Mammary microvascular endothelial cell (primary cell): ENCODE measurements at places on chromosomes 7 and 10. TPM values are rescaled to one million over a fixed set of nuclear protein-coding genes. Genes with fewer than 3 reads are reported as not detected.

The DRGX gene
- not detected in 2 replicates for total RNA-seq

The OPN4 gene
- not detected in 2 replicates for total RNA-seq

The NPSR1 gene
- not detected in 2 replicates for total RNA-seq

The AKR1C4 gene
- total RNA-seq = not detected in 2 replicates

The PTPRZ1 gene
- total RNA-seq = not detected in 2 replicates

The NOM1 gene
- total RNA-seq = 14.0 and 14.5 TPM in 2 replicates

The KNDC1 gene
- total RNA-seq = 0.13 TPM in 1 of 2 replicates, not detected in the other

The SPDYE6 gene
- total RNA-seq = 0.07 TPM in 1 of 2 replicates, not detected in the other

The RELN gene
- 25.9 and 27.9 TPM in 2 replicates for total RNA-seq

The NPY4R gene
- total RNA-seq = not detected in 2 replicates

The BUD31 gene
- total RNA-seq = 96.2 and 119 TPM in 2 replicates

The CALD1 gene
- total RNA-seq = 120 and 124 TPM in 2 replicates

The HPSE2 gene
- under 0.01 and 0.05 TPM in 2 replicates for total RNA-seq

The ASIC3 gene
- not detected in 2 replicates for total RNA-seq

The AGAP4 gene
- total RNA-seq = 1.8 and 2.7 TPM in 2 replicates

The AMZ1 gene
- not detected in 2 replicates for total RNA-seq

The KLF14 gene
- total RNA-seq = not detected in 2 replicates

The EIF5AL1 gene
- total RNA-seq = 0.60 and 0.74 TPM in 2 replicates

The CTBP2 gene
- 81.1 and 86.5 TPM in 2 replicates for total RNA-seq

The CFAP69 gene
- 0.27 and 0.74 TPM in 2 replicates for total RNA-seq

The CCDC146 gene
- 0.39 and 0.53 TPM in 2 replicates for total RNA-seq

The NCF1 gene
- 0.40 TPM in 1 of 2 replicates, not detected in the other for total RNA-seq

The CFAP70 gene
- 0.05 and 0.13 TPM in 2 replicates for total RNA-seq

The BEND7 gene
- 8.8 and 9.6 TPM in 2 replicates for total RNA-seq

The CALCR gene
- not detected in 2 replicates for total RNA-seq

The WAPL gene
- 22.2 and 24.7 TPM in 2 replicates for total RNA-seq

The GHRHR gene
- not detected in 2 replicates for total RNA-seq

The CYP3A5 gene
- not detected in 2 replicates for total RNA-seq

The FAM180A gene
- 0.10 TPM in 1 of 2 replicates, not detected in the other for total RNA-seq

The MRM2 gene
- 19.5 and 19.7 TPM in 2 replicates for total RNA-seq

The CELF2 gene
- 13.1 and 15.6 TPM in 2 replicates for total RNA-seq

The CPA4 gene
- 1.1 TPM in 1 of 2 replicates, not detected in the other for total RNA-seq

The PHKG1 gene
- not detected in 2 replicates for total RNA-seq

The TFR2 gene
- under 0.01 and 0.44 TPM in 2 replicates for total RNA-seq

The MKX gene
- not detected in 2 replicates for total RNA-seq

The NKX1-2 gene
- not detected in 2 replicates for total RNA-seq

The MKI67 gene
- 44.1 and 52.9 TPM in 2 replicates for total RNA-seq

The MRPL32 gene
- total RNA-seq = 64.1 and 73.3 TPM in 2 replicates

The DPP6 gene
- total RNA-seq = not detected in 2 replicates

The FUOM gene
- 15.0 and 25.6 TPM in 2 replicates for total RNA-seq
